ENCODE measurements at places on chromosomes 3 and 15. TPM values are rescaled to one million over a fixed set of nuclear protein-coding genes. Genes with fewer than 3 reads are reported as not detected.

Gene POLG
- 95.9 TPM for total RNA-seq

Gene RGMA
- total RNA-seq, result 5.4 TPM

Gene NPHP3
- 25.0 TPM for total RNA-seq

Gene CHRFAM7A
- 0.17 TPM for total RNA-seq

Gene FSIP1
- 1.6 TPM for total RNA-seq

Gene RHCG
- not detected for total RNA-seq

Gene SUSD5
- 2.5 TPM for total RNA-seq

Gene SPTBN5
- 0.29 TPM for total RNA-seq

Gene ANAPC13
- 115 TPM for total RNA-seq

Gene ZNF385D
- 0.66 TPM for total RNA-seq

Gene FBN1
- total RNA-seq, result 887 TPM

Gene ITPKA
- total RNA-seq, result 5.5 TPM

Gene KPNA1
- 41.5 TPM for total RNA-seq

Gene ZNF80
- total RNA-seq, result not detected

Gene CCR5
- under 0.01 TPM for total RNA-seq

Gene C3orf22
- not detected for total RNA-seq

Gene CGNL1
- 0.29 TPM for total RNA-seq

Gene ACY1
- 52.5 TPM for total RNA-seq

Gene IP6K1
- 46.3 TPM for total RNA-seq

Gene GABRB3
- total RNA-seq, result 1.8 TPM

Gene CTXND1
- total RNA-seq, result not detected

Gene GRAMD2A
- 0.33 TPM for total RNA-seq

Gene PRR20G
- total RNA-seq, result not detected

Gene CHAC1
- total RNA-seq, result 16.9 TPM

Gene PRTG
- total RNA-seq, result 1.7 TPM

Gene SUCLG2
- 70.1 TPM for total RNA-seq

Gene UBA7
- total RNA-seq, result 92.1 TPM

Gene CCDC9B
- 39.2 TPM for total RNA-seq

Gene GOLGA6A
- not detected for total RNA-seq

Gene OSBPL10
- 9.5 TPM for total RNA-seq

Data from smooth muscle cell of trachea (primary cell).